Sigmoid colon (tissue), 7 donors: ENCODE measurements at places on chromosomes 3 and 15.

DNA sequence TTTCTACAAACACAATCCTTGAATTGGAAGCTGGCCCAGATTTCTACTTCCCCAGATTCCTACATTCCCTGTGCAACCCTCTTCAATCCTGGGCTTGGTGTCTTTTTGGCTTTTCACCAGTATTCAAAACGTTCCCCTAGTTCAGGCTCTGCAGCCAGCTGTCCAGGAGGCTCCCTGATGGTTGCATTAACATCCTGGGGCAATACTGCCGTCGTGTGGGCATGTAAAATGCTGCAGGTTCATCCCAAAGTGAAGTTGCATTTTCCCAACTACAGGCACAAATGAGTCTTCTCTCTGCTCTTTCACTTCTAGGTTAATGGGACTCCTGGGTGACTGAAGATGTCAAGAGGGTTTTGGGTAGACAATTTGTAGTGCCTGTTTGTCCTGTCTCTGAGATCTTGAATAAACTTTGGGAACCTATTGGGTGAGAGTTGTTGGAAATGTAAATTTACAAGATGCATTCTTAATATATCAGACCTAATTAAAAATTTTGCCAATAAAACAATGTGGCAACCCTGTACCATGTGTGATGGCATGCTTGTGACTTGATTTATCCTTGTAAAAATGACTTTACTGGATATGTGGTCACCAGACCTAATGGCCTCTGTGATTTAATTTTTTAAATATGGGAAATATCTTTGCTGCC lies 28.6 kb downstream of the SOX14 start:
- peaks cover 4% of the 10 kb centered on the region for H3K4me1 ChIP-seq
- no peak overlapping the region for H3K4me3 ChIP-seq
- no peak for DNase-seq
- H3K36me3 ChIP-seq, result no peaks in the 10 kb centered on the region
- no peaks in the 10 kb centered on the region for H3K27me3 ChIP-seq

DNA sequence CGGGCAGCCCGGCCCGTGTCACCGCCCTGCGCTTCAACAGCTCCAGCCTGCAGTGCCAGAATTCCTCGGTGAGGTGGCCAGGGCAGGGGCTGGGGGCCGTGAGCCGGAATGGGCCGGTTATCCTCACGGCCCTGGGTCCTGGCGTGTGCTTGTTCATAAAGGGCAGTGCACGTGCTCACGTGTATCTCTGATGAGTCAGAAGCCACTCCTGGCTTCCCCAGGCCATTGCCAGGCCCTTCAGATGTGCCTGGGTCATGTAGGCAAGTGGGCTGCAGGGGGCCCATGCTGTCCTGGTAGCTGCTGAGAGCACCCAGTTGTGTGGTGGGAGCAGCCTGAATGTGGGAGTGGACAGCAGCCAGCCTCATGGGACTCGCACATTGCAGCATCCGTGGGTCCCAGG lies 29.2 kb downstream of the PLXNA1 start:
- no peaks in the 10 kb centered on the region for H3K4me1 ChIP-seq
- DNase-seq, result no peak
- no peak overlapping the region for H3K27ac ChIP-seq
- no peak overlapping the region for H3K4me3 ChIP-seq
- H3K36me3 ChIP-seq, result peaks cover 40% of the 10 kb centered on the region
- H3K27me3 ChIP-seq, result no peaks in the 10 kb centered on the region

- H3K4me3 ChIP-seq, result no peak overlapping the region
- H3K27ac ChIP-seq, result no peak overlapping the region
- H3K4me1 ChIP-seq, result peaks cover 4% of the 10 kb centered on the region
- no peaks in the 10 kb centered on the region for H3K36me3 ChIP-seq
- no peak for DNase-seq
- H3K27me3 ChIP-seq, result no peaks in the 10 kb centered on the region
Observed at GRCh38 chr3:17643691-17644090, 98.7 kb downstream of the TBC1D5 start.

GRCh38 chr3:175150812-175151401 lies 291.8 kb downstream of the NAALADL2 start:
- H3K36me3 ChIP-seq, result no peaks in the 10 kb centered on the region
- H3K27ac ChIP-seq, result no peak overlapping the region
- H3K4me3 ChIP-seq, result no peak overlapping the region
- H3K4me1 ChIP-seq, result no peaks in the 10 kb centered on the region
- DNase-seq, result no peak

- no peak overlapping the region for H3K27ac ChIP-seq
- no peaks in the 10 kb centered on the region for H3K4me1 ChIP-seq
- no peak overlapping the region for H3K4me3 ChIP-seq
Observed at GRCh38 chr15:40918799-40919392, 10.2 kb upstream of the DLL4 start.

DNA sequence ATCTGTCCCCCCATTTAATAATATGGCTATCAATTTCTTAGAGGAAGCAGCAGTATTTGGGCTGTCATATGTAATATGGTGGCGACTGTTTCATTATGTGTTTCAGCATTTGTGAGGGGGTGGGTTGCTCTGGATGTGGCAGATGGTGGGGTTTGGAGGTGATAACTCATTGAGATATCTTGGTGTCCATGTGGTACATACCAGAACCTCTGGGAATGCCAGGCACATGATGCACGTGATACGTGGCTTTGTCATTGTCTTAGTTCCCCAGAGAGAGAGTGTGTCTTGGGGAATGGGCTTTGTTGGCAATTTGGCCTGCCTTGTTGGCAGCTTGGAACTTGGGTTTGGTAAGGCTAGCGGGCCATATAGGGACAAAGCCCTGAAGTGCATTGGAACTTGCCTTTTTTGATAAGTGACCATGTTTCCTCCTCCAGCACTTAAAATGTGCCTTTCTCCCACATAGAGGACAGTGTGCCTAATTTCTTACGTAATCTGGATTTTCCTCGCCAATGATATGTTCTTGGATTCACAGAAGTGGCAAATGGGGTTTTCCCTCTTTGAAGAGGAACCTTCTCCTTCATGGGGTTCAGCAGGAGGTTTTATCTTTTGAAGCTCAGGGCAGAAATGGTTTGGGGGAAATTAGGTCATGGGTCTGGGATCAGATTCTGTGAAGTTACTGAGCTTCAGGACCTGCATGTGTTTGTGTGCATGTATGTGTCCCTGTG lies 79.5 kb downstream of the DNASE1L3 start:
- no peak overlapping the region for H3K4me3 ChIP-seq
- no peaks in the 10 kb centered on the region for H3K4me1 ChIP-seq
- peaks cover 83% of the 10 kb centered on the region for H3K36me3 ChIP-seq
- no peak overlapping the region for H3K27ac ChIP-seq
- DNase-seq, result no peak

- DNase-seq, result no peak
- H3K36me3 ChIP-seq, result peaks cover 82% of the 10 kb centered on the region
- no peak overlapping the region for H3K27ac ChIP-seq
- no peaks in the 10 kb centered on the region for H3K27me3 ChIP-seq
Observed at GRCh38 chr3:9837701-9838582, 5.9 kb downstream of the RPUSD3 start.

GRCh38 chr3:53545310-53545995 lies 51.0 kb downstream of the CACNA1D start:
- H3K4me3 ChIP-seq, result no peak overlapping the region
- H3K27me3 ChIP-seq, result no peaks in the 10 kb centered on the region
- peaks cover 22% of the 10 kb centered on the region for H3K4me1 ChIP-seq
- no peak for DNase-seq
